ENCODE measurements at places on chromosomes 4 and X. TPM values are rescaled to one million over a fixed set of nuclear protein-coding genes. Genes with fewer than 3 reads are reported as not detected.

- no peaks in the 10 kb centered on the region for H3K27me3 ChIP-seq
- DNase-seq = no peak
- no peak overlapping the region for H3K4me3 ChIP-seq
- H3K4me1 ChIP-seq = peaks cover 3% of the 10 kb centered on the region
These were observed 117.2 kb upstream of the FAT1 start for GRCh38 chr4:186840771-186841301.

DNA sequence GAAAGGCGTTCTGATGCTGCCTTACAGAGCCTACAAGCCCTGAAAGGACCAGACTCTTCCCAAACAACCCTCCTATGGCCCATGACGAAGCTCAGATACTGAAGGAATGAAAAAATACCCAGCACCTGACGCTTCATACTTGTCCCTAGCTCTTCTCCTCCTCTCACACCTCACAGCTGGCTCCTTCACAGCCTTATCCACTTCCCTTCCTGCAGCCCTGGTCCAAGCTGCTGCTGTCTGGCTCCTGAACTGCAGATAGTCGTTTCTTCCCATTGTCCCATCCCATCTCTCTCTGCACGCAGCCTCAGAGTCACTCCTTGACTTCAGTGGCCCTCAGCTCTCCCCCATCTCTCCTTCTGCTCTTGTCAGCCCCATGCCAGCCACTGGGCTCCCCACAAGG, 56.6 kb downstream of the FAM193A start:
- H3K27me3 ChIP-seq = no peaks in the 10 kb centered on the region
- DNase-seq = no peak
- H3K4me3 ChIP-seq = no peak overlapping the region
- peak overlapping the region; percentile 51 for H3K27ac ChIP-seq
- H3K36me3 ChIP-seq = peaks cover 10% of the 10 kb centered on the region
- peaks cover 22% of the 10 kb centered on the region for H3K4me1 ChIP-seq

TMEM128 gene
- 29.5 TPM for total RNA-seq

DMD gene
- 19.9 TPM for total RNA-seq

AASDH gene
- total RNA-seq = 18.4 TPM
